Smooth muscle cell of the brain vasculature (primary cell): ENCODE measurements at places on chromosomes 6 and 20.

- no peak for DNase-seq
Observed at GRCh38 chr20:17358854-17359253, 132.0 kb downstream of the PCSK2 start.

GRCh38 chr6:105495515-105495914 is 92.6 kb upstream of the PREP start:
- DNase-seq, result no peak

- peak; percentile 18 for DNase-seq
Observed at GRCh38 chr6:34324738-34325444, 67.6 kb downstream of the NUDT3 start.

DNA sequence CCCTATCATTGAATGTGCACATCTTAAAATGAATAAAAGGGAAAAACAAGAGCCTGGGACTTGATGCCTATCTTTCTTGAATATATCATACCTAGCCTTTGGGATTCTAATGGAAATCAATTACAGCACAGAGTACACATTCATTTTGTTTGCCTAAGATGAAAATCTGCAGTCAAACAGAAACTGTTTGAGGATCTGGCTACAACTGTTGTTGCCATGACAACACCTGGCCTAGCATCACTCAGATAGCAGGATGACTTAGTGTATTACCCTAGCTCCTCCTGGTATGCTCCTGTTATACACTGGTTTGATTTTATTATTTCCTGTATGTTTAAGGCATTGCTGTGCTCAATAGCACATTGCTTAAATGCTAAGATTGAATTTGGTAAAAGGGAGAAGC is 71.5 kb upstream of the LAMP5 start:
- no peak for DNase-seq

- DNase-seq, result no peak
Observed at GRCh38 chr6:84260196-84260595, 32.8 kb upstream of the CEP162 start.

- DNase-seq, result no peak
Observed at GRCh38 chr20:45948261-45948733, 13.8 kb downstream of the PCIF1 start.

DNA sequence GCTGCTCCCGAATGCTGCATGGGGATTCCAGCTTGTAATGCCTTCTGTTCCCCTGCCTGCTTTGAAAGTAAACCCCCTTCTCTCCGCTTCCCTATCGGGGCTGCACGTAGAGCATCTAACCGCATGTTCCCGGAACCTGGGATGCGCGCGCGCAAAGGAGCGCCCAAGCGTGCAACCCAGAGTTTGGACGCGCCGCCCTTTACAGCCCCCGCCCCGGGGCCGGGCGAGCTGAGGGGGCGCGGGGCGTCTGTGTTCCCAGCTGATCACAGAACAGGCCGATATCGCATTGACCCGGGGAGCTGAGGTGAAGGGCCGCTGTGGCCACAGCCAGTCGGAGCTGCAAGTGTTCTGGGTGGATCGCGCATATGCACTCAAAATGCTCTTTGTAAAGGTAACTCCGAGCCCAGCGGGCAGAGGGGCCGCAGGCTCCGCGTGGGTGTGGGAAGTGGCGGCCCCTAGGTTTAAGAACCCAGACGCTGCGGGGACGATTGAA is 1.4 kb downstream of the LAMP5 start:
- DNase-seq, result no peak

DNA sequence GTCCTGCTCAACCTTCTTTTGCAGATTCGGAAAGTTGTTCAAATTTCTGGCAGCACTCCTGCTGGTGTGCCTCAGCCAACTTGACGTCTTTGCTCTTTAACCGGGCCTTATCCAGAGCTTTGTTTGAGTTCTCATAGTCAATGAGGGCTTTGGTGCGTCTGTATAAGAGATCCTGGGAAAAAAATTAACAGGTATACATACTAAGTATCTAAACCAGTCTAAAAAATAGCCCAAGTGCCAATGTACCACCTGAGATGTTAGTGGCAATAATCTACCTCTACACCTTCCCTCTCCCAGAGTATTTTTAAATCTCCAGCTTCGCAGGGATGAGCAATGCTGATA is 21.1 kb downstream of the SNX5 start:
- DNase-seq, result no peak

DNA sequence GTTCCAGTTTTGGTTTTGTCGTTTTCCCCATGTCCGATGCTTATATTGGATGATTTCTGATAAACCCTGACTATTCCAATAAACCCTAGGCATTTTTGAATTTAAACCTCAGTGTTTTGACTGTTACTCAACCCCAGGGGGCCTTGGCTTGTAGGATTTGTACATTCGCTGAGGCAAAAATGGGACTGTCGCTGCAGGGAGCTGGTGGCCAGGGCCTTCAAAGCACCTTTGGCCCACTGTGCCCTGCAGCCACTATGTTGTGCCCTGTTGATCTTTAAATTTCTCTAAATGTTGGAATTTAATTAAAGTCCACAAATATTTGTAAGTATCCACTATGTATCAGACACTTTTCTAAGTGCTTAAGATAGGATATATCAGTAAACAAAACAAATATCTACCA is 9.5 kb upstream of the NOL7 start:
- DNase-seq, result no peak

DNA sequence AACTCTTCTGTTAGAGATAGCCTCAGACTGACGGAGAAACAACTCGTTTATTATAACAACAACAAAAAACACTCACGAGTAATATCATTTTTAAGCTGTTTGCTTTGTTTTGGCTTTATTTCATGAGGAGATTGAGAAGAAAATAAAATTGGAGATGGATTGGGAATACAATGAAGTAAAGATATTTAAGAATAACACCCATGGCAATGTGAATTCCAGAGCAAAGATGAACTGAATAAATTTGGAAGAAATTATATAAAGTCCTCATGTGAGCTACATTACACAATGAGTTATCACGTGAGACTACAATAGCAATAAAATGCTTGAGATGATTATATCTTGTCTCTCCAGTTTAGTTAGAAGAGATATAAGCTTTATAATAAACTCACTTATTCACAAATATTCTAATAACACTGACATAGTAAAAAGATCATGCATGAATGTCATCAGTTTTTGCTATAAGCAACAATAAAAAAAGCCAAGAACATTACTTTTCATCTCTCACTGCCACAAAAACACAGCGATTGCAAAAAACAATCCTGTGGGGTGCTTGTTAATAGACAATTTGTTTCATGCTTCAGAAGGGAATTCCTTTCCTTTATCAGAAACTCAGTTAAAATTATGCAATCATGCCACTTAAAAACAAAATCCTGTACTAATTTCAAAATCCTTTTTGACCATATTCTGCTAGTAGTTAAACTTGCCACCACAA is 696.7 kb upstream of the MARCKS start:
- no peak for DNase-seq

DNA sequence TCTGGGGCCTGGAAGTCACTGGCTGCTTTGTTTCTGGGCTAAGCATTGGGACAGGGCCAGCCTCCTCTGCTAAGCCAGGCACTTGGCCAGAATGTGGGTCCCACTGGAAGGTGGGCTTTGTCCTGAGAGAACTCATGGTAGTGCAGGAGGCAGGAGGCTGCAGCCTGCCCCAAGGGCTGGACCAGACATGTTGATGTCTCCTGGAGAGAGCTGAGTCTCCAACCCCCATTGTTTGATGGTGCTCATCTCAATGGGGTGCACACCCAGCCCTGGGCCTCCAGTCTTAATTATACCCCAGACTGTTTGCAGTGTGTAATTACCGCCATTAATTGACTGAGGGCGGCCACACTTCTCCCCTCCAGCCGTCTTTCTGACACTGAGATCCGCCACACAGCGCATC is 220.5 kb upstream of the PMEPA1 start:
- no peak for DNase-seq

DNA sequence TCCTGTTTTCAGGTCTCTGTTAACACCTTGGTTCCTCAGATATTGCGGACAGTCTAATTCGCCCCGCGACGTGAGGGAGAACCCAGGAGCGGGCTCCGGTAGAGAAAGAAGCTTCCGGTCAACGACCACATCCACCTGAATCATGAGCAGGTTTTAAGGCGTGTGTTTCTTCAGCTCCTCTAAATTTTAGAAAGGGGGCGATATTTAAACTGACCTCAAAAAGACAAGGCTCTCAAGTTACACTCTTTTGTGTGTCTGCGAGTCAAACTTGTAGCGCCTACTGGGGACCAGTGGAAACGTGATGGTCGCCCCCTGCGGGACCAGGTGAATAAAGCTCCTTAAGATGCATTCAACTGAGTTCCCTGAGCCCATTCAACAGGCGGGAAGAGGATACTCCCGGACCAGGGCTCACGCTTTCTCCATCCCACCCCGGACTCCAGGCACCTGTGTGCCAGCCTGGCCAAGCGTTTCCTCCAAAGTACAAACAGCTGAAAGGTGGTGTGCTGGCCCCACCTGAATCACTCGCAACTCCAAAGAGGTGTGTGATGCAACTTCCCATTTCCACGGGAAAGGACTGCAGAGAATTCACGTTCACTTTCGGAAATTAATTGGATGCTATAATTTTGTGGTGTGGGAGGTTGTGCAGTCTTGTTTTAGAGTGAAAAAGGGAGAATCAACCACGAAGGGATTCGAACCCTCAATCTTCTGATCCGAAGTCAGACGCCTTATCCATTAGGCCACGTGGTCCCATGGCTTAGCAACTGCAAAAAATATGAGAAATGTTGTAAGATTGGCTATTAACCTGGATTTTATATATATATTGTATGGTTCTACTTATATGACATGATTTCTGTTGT is 17.0 kb downstream of the GPX5 start:
- peak; percentile 26 for DNase-seq

- no peak for DNase-seq
Observed at GRCh38 chr6:131510094-131510493, 62.9 kb upstream of the ARG1 start.

DNA sequence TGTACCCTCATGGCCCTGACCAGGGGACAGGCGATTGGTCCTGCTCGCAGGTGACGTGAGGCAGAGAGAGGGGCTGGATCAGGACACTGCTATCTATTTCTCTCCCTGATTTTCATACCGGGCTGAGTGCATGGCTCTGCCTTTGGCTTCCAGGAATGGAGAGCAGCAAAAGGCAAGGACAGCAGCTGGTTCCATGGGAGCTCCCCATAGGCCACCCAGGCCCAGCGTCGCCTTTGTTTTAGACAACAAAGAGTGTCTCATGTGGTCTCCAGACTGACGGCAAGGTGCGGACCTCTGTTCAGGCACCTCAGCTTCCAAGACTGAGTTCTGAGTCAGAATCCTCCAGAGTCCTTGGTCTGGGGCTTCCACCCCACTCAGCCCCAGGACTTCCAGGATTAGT is 123.1 kb downstream of the VEGFA start:
- DNase-seq, result no peak

GRCh38 chr20:61126369-61127195 is 125.5 kb upstream of the CDH4 start:
- DNase-seq, result no peak

DNA sequence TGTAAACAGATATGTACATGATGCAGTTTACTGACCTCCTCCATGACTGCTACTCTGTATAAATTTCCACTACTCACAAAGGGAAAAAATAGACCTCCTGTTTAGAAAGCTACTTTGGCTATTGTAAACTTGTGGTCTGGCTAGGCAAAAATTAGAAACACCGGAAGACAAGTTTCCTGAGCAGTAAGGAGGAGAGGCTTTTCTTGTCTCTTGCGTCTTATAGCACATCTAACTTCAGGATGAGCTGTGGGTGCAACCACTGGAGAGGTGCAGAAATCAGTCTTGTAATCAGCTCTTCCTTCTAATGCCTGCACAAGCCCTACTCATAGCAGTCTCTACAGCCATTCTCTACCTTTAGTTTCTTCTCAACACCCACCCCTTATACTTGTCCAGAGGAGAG is 296.5 kb upstream of the SLC35B3 start:
- no peak for DNase-seq

- no peak for DNase-seq
Observed at GRCh38 chr6:143958839-143959399, 49.1 kb downstream of the PLAGL1 start.

DNA sequence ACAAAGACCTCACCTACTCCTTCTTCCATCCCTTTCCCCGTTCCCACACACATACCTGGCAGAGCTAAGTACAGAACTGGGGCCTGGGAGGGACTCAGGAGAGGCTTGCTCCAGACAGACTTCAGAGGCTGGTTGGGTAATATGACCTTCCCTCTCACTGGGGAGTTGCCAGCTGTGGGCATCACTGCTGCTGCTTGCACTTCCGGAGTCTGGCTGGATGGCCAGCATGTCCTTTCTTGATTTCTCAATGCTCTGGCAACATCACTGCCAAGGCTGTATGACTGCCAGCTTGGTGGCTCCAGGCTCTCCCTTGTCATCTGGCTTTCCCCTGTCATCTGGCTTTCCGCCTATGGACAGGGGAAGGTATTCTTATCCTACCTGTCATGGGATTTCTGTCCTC is 47.8 kb downstream of the CDH22 start:
- no peak for DNase-seq

DNA sequence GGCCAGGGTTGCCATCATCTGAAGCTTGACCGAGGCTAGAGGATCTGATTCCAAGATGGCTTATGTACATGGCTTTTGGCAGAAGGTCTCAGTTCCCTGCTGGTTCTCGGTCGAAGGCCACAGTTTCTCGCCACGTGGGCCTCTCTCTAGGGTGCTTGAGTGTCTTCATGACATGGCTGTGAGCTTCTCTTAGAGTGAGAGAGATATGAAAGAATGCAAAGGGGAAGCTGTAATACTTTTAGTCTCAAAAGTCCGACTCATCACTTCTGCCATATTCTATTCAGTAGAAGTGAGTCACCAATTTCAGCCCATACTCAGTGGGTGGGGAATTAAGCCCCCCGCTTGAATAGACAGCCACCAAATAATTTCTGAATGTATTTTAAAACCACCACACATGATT is 94.2 kb downstream of the UTRN start:
- DNase-seq, result peak; percentile 24

DNA sequence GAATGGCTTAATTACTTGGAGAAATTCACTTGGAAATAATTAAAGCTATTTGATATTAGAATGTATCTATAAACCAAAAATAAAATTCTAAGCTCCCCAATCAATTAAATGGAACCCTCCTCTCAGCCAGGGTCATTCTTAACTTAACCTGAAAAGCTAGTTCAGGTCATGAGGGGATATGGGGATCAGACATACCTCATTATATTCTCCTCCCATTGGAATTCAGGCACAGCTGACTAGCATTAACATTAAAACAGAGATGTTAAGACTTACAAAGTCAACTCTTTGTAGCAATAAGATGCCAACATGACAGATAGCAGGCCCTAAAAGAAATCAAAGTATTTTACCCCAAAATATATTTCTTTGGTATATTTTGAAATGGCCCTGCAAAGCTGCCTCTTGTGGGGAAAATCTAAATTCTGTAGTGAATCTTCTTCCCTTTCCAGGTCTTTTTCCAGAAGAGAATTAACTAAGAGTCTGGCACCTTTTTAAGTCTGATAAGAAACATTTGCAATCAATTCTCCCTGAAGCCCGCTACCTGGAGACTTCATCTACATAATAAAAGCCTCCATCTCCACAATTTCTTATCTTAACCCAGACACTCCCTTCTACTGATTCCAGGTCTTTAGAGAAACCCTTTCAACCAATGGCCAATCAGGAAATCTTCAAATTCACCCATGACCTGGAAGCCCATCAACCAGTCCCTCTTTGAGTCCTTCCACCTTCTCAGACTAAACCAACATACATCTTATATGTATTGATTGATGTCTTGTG is 231.2 kb downstream of the ADGB start:
- DNase-seq, result no peak
